Esophagus squamous epithelium (tissue), 5 donors: ENCODE measurements at places on chromosomes 6 and 20. TPM values are rescaled to one million over a fixed set of nuclear protein-coding genes. Genes with fewer than 3 reads are reported as not detected.

OR14J1 gene
- total RNA-seq, result not detected

ADGRF5 gene
- 3.2 TPM for total RNA-seq

DNA sequence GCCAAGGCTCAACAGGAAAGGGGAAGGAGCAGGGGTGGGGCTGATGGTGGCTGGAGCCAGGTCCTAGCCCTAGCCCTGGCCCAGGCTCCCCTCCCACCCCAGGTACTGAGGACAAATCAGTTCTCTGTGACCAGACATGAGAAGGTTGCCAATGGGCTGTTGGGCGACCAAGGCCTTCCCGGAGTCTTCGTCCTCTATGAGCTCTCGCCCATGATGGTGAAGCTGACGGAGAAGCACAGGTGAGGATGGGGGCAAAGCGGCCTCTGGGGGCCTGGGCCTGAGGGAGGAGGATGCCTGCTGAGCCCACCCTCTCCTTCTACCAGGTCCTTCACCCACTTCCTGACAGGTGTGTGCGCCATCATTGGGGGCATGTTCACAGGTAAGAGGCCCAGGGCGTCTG lies 15.0 kb downstream of the ERGIC3 start:
- DNase-seq, result no peak

DNA sequence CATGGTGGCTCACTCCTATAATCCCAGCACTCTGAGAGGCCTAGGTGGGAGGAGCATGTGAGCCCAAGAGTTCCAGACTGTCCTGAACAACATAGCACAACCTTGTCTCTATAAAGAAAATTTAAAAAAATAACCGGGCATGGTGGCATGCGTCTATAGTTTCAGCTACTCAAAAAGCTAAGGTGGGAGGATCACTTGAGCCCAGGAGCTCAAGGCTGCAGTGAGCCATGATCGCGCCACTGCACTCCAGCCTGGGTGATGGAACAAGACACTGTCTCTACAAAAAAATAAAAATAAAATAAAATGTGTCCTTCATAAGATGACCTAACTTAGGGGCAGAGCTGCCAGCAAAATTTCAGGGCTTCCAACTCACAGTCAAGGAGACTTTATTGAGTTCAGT lies 12.6 kb downstream of the ID4 start:
- no peak for DNase-seq

DNA sequence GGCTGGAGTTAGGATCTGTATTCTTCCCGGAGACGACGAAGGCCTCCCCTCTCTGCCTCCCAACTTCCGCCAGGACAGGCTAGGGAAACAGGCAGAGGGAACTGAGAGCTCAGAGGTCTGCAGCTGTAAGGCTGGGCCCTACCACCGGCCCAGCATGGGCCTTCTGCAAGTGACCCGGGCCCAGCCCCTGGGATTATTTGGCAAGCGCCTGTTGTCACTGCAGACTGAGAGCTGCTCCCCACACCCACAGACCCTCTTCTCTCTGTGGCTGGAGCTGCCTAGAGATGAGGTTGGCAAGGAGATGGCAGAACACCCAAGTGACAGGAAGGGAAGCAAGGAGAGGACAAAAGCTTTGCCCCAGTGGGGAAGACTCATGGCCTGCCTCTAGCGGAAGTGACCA lies 212.6 kb downstream of the ZDHHC14 start:
- no peak for DNase-seq

DNA sequence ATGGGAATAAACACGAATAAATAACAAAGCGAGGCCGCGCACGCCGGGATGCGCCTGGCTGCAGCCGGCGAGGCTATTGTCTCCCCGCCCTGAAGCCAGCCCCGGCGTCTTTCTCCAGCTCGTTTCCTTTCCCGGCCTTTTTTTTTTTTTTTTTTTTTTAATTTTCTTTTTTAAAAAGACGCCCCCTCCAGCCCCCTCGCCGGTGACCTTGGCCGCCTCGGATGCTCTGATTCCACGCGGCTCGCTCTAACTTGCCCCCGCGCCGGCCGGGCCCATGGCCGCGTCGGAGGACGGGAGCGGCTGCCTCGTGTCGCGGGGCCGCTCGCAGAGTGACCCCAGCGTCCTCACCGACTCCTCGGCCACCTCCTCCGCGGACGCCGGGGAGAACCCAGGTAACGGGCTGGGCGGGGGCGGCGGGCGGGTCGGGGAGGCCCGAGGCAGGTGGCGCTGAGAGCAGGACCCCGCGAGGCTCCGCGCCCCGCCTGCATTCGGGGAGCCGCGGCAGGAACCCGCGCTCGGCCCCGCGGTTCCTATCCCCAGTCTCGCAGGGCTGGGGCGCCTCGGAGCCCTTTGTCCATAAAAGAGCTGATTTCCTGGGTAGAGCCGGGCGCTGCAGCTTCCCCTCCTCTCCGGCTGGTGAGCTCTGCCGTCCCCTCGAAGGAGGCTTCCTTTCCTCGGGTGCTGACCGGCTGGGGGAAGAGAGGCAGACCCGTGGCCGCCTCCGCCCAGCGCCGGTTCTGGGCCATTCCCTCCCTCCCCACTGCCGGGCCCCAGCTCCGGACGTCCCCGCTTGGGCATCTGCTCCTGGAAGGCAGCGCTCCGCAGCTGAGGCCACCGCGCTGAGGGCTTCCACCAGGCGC lies 631 bp downstream of the PHACTR3 start:
- DNase-seq, result no peak

- DNase-seq, result no peak
These were observed 5.4 kb downstream of the EYA2 start for GRCh38 chr20:46900086-46900485.

CTNNBL1 gene
- 31.5 TPM for total RNA-seq

GRCh38 chr6:41755895-41756294 lies 8.7 kb upstream of the PGC start:
- no peak for DNase-seq

DNA sequence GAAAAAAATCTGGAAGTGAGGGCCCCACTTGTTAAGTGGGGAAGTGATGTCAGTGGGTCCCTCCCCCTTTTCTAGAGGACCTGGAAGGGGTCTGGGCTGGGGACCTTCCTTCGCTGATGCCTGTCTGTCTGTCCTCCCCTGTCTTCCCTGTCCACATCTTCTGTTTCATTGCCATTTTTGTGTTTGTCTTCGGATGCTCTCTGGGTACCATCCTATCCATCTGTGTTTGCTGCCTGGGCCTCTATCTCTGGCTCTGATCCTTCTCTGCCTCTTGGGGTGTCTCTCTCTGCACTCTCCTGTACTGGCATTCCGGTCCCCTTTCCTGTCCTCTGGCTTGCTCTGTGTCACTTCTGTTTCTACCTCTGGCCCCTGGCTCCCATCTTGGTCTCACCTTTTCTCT lies 2.3 kb downstream of the TMEM151B start:
- no peak for DNase-seq

DNA sequence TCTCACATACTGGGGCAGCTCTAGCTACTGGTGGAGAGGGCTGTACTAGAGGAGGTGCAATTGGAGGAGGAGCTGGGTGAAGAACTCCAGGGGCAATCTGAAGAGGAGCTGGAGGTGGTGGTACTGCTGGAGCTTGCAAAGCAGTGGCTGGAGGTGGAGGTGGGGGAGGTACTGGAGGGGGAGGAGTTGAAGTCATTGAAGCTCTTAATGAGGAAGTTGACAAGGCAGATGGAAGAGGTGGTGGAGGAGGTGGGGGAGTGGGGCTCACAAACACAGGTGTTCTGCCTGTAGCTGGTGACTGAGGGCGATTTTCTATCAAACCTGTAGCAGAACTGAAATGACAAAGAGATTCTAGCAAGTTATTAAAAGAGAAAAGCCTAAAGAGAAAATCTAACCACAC lies 77.6 kb downstream of the WASF1 start:
- no peak for DNase-seq

GRCh38 chr20:20440886-20441658 lies 73.2 kb downstream of the INSM1 start:
- DNase-seq, result no peak

BMP5 gene
- total RNA-seq, result 0.04 TPM

GRCh38 chr6:108768792-108769524 lies 79.3 kb upstream of the ARMC2 start:
- no peak for DNase-seq

DNA sequence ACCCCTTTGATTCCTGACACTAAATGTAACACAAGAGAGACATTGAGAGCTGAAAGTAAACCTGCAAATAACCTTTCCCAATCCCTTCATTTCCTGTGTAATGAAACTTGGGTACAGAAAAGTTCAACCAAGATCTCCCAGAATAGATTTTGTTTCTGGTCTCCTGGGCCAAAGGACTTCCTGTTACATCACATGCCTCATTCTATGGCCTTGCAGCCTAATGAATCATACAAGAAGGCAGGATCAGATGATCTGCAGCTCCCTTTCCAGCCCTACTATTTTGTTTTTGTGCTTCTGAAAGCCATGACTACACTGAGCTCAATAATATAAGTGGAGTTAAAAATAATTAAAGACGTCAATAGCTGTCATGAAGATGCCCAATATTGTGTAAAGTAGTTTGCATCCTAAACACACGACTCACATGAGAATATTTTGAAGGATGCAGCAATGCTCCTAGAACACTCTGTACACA lies 73.4 kb upstream of the NOX3 start:
- DNase-seq, result no peak

ASIP gene
- not detected for total RNA-seq

CD24 gene
- total RNA-seq, result 711 TPM

DNA sequence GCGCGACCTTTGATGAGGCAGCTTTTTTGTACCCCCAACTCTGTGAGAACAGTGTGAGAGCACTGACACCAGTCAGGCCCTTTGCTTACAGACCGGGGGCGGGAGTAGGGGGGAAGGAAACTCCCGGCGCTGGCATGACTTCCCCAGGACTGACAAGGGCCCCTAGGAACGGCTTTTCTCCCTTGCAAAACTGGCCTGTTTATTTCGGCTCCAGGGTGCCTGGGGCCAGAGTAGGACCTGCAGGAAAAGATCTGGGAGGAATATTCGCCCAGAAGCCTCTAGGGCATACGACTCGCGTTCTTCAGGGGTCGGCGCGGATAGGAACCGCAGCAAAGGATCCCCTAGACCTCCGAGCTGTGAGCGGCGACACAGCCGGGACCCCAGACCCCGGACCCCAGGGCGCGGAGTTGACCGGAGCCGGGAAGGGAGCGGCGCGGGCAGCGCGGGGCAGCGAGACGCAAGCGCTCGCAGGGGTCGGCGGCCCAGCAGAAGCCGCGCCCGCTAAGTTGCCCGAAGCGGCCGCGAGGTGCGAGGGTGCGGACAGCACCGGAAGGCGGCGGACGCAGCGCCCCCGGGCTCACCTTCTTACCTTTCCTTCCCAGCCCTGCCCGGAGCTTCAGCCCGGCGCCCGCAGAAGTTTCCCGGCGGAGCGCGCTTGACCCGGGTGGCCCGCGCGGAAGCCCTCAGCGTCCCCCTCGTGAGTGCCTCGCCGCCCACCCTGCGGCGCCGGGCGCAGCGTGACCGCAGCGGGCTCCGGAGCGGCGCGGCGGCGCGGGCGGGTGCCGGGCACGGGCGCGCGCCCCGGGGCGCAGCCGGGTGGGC lies at the start of gene POPDC3:
TSS of gene POPDC3 (minus strand) at position 771 of the 822 bp plus-strand sequence. CDS start 18,105 bp downstream, outside the sequence.
- DNase-seq, result no peak

- DNase-seq, result no peak
These were observed 22.7 kb upstream of the ZDHHC14 start for GRCh38 chr6:157358287-157358686.

- no peak for DNase-seq
These were observed 49.7 kb downstream of the SYNE1 start for GRCh38 chr6:152587473-152587872.

BEND6 gene
- 2.4 TPM for total RNA-seq

- no peak for DNase-seq
These were observed 2.0 kb downstream of the PDE10A start for GRCh38 chr6:165660857-165661663.

GRCh38 chr6:2984738-2985406 lies 13.5 kb upstream of the SERPINB6 start:
- no peak for DNase-seq

FOXC1 gene
- total RNA-seq, result 2.9 TPM

HTR1E gene
- total RNA-seq, result not detected

DNA sequence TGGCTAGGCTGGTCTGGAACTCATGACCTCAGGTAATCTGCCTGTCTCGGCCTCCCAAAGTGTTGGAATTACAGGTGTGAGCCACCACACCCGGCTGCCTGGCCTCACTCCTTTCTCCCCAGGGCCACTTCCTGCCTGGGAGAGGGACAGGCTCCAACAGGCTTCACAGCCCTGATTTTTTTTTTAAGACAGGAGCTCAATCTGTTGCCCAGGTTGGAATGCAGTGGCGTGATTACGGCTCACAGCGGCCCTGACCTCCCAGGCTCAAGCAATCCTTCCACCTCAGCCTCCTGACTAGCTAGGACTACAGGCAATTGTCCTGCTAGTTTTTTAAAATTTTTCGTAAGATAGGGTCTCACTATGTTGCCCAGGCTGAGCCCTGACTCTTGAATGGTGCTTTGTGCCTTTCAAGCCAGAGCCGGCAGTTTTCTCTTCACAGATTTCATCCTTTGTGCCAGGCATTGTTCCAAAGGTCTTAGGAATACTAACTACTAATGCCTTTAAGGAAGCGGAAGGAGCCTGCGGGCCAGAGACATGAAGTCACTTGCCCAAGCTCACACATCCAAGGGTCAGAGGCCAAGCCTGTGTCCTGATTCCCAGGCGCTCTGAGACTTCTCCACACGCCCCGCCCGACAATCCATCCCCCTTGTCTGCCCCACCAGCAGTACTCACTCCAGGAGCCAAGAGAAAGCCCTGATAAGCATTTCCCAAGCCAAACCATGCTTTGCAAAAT lies 19.2 kb downstream of the CAPN11 start:
- DNase-seq, result peak; percentile 24

TGM6 gene
- not detected for total RNA-seq

- no peak for DNase-seq
These were observed 202.8 kb downstream of the WDR27 start for GRCh38 chr6:169498916-169499513.

GRCh38 chr6:56550301-56550700 lies 92.4 kb downstream of the DST start:
- DNase-seq, result no peak

DNA sequence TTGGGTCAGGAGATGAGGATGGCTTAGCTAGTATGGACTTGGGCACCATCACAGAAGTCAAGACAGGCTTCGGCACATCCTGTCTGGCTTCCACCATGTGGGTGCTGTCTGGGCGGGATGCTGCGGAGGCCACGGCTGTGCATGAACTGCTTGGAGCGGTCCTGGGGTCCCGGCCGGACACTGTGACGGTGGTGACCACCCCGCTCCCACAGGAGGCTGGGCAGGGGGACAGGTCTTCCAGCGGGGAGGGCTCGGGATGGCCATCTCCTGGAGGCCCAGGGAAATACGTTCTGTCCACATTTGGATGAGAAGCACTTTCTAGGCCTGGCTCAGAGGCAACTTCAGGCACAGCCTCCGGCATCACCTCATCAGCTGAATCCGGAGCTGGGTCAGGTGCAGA lies 32.1 kb upstream of the TCFL5 start:
- no peak for DNase-seq
